Panc1 (cell line): ENCODE measurements at places on chromosomes 2 and 18. TPM values are rescaled to one million over a fixed set of nuclear protein-coding genes. Genes with fewer than 3 reads are reported as not detected.

GRCh38 chr2:241896746-241897201 is 27.2 kb downstream of the RTP5 start:
- DNase-seq, result no peak

- DNase-seq, result no peak
These were observed 44.6 kb downstream of the THUMPD2 start for GRCh38 chr2:39734445-39734844.

The MTIF2 gene
- total RNA-seq, result 34.1 TPM

The OTOF gene
- total RNA-seq, result 0.41 TPM

DNA sequence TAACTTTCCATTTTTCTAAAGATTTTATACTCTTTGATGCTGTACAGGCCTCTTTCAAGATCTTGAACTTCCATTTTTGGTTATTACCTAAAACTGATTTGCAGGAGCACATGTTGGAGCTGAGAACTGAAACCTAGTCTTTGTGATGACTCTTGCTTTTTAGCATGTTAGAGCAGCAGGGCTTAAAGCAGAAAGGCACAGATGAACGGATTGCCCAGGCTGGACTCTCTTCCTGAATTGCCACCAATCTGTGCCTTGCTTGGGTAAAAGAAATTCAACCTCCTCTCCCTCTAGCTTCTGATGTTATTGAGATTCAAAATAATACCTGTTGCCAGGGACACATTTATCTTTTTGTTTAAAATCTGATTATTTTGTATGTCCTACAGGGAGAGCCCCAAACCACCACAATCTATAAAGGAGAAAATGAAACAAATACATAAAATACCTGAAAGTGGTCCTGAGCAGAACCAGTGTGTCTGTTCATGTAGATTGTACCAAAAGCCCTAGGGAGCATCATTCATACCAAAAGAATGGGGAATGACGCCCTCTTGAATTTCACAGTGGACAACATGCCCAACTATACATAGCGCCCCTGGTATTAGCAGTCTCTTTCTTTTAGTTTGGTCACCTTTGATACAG is 277.0 kb upstream of the MAP2 start:
- no peak for DNase-seq
